NCI-H2029 (cell line): ENCODE measurements at places on chromosomes 7 and 10.
A peak's percentile ranks its signal among the peaks of the same experiment; 100 is the strongest.

- no peak for DNase-seq
These were observed 670 bp upstream of the RBM33 start for GRCh38 chr7:155643804-155644177.

GRCh38 chr10:22894714-22895113 is 33.1 kb upstream of the ARMC3 start:
- no peak for DNase-seq

GRCh38 chr10:82817676-82818422 is 942.9 kb downstream of the NRG3 start:
- DNase-seq = no peak

GRCh38 chr7:127667017-127667670 is 15.2 kb downstream of the SND1 start:
- DNase-seq = no peak

GRCh38 chr7:80833289-80834268 is 85.3 kb downstream of the SEMA3C start:
- DNase-seq = no peak

DNA sequence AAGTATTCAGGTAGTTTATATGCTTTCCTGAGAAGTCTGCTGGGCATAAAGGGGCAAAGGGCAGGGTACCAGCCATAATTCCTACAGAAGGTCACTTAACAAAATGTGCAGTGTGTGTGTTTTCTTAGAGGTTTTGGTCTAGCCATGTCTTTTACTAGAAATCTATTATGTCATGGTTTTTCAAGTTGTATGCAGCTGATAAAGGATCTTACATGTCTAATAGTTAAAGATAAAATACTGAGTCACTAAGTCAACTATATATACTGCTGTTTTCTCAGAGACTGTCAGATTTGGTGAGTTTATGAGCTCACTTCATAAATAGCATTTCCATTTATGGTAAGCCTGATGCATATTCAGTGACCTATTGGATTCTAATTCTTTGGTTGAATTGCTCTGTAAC is 7.7 kb downstream of the CASP2 start:
- no peak for DNase-seq

DNA sequence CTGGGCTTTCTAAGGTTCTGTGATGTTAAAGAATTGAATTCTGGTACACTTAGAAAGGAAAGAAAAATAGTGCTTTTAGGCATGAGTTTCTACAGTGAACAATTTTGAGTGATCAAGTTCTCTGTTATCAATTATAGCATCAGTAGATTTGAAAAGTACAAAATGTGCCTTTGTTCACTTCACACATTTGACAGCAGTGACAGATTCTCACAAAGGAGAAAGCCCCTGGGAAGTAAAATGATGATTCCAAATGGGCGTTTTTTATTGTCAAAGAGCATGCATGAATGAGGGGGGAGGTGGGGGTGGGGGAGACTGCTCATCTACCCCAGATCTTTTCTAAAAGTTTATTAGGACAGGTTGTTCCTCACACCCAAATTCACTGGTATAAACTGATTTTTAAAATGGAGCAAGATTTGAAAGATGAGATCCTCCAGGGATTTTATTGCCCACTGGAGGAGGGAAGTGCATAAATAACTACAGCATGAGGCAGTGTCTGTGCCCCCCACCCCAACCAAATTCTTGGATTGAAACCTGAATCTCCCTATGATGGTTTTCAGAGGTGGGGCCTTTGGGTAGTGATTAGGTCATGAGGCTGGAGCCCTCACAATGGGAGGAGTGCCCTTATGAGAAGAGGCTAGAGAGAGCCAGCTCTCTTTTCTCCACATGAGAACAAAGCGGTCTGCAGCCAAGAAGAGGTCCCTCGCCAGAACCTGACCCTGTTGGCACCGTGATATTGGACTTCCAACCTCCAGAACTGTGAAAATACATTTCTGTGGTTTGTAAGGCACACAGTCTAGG is 79.5 kb downstream of the AOAH start:
- DNase-seq = no peak

GRCh38 chr10:73905256-73906020 is 5.5 kb upstream of the PLAU start:
- DNase-seq = no peak

- DNase-seq = peak; percentile 21
These were observed 2.1 kb downstream of the KIF5B start for GRCh38 chr10:32054094-32054493.

DNA sequence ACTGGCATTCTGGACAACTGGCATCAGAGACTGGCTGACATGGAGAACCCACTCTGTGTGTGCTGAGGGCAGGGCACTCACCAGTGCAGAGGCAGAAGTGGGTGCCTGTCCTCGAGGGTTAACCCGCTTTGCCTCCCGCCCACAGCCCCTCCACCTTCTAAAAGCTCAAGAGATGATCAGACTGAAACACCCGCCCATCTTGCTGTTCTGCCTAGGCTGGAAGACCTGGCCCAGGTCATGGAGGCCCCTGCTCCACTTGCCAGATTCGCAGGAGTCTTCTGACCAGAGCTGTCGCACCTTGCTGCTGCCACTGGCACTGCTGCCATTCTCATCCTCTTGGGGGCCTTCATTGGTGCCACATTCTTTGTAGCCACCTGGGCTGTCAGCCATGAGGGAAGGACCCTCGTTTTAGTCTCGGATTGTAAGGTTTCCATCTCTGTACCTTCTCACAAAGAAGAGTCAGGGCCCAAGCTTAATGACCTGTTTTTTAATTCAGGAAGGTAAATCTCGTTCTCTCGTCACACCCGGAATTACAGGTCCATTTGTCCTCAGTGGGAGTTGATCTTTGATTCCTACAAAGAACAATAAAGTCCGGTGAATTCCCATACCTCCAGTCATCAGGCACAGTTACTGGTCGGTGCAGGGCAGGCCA is 1.9 kb downstream of the CYREN start:
- DNase-seq = no peak

- no peak for DNase-seq
These were observed 31.5 kb downstream of the MKRN1 start for GRCh38 chr7:140447841-140448240.

GRCh38 chr10:11403116-11403515 is 208.3 kb downstream of the USP6NL start:
- no peak for DNase-seq

DNA sequence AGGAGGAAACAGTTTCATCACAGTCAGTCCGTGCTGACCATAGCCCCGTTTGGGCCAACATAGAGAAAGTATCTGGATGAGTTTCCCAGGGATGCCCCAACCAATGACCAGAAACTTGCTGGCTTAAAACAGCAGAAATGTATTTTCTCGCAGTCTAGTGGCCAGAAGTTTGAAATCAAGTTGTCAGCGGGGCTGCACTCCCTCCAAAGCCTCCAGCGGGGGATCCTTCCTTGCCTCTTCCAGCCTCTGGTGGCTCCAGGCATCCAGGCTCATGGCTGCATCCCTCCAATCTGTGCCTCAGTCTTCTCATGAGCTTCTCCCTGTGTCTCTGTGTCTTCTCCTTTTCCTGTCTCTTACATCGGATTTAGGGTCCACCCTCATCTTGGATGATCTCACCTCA is 89.6 kb upstream of the CTBP2 start:
- DNase-seq = no peak

DNA sequence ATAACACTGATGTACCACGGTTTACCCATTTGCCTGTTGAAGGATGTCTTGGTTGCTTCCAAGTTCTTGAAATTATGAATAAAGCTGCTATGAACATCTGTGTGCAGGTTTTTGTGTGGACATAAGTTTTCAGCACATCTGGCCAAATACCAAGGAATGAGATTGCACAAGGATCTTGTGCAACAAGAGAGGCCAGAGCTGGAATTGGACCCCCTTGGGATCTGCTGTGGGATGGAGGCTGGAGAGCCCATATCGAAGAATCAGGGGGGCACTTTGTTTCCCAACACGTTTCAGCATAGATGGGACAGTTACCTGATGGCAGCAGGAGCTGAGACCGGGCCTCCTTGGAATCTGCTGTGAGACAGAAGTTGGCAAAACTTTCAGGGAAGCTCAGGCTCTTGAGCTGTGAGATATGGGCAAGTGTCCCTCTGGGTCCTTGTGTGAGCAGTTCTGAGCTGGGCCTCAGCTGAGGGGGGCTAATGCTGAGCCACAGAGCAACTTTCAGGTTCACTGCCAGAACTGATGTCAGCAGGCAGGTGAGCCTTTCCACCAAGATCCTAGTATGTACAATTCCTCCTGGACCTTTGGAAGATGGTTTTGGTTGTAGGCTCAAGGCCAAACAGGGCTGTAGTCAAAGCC is 115.2 kb upstream of the RAB18 start:
- no peak for DNase-seq

- no peak for DNase-seq
These were observed 4.2 kb downstream of the FAM53B start for GRCh38 chr10:124739986-124740368.

GRCh38 chr10:110864662-110865140 is 7.0 kb upstream of the PDCD4 start:
- DNase-seq = no peak

DNA sequence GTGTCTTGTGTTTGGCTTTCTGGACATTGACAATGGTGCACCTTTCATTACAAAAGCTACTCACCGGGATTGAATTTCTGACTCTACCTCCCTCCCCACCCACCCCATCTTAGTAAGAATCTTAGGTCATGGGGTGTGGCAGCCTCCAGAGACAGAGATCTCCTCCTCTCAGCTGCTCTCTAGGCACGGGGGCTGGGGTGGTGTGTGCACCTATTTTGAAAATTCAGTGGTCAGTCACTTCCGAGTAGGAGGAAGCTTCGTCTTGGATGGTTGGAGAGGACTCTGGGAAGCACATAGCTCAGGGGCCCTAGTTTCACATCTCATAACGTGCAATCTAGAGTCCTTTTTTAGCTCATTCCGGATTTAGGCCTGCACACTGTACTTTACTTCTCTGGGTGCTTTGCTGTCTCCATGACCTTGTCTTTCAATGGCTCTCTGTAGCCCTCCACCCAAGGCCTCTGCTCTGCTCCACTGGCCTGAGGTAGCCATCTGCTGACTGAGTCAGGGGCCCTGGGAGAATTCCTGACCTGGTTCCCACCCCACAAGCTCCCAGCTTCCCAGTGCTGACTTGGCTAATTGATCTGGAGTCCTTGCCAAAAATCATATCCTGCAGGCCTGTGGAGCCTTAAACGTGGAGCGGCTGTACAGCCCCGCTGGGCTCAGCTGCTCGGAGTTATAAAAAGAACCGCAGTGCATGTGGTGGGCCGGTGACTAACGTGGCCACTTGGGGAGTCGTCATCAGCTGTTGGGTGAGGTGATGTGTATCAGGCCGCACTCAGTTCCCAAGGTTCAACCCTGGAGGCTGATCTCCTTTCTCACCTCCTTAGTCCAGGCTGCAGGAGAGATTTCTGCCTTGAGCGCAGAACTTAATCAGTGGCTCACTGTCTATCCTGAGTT is 19.3 kb upstream of the ADAMTS14 start:
- no peak for DNase-seq

- DNase-seq = peak; percentile 89
These were observed 66.7 kb downstream of the ST7 start for GRCh38 chr7:117019786-117020590.

DNA sequence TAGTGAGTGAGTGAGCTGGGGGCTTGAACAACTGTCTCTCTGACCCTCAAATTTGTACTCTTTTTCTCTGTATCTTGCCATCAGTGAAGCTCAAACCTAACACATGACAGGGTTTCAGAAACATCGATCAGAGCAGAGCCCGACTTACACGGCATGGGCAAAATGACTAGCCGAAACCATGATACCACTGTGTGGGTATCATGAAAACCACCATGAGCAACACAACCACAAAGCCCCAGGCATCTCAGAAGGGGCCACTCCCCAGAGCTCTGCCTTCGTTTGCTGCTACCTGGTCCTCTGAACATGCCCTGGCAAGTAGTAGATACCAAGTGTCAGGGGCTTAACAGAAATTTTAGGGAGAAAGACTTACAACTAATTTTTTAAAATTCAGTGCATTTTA is 308.5 kb downstream of the WDR11 start:
- DNase-seq = no peak

DNA sequence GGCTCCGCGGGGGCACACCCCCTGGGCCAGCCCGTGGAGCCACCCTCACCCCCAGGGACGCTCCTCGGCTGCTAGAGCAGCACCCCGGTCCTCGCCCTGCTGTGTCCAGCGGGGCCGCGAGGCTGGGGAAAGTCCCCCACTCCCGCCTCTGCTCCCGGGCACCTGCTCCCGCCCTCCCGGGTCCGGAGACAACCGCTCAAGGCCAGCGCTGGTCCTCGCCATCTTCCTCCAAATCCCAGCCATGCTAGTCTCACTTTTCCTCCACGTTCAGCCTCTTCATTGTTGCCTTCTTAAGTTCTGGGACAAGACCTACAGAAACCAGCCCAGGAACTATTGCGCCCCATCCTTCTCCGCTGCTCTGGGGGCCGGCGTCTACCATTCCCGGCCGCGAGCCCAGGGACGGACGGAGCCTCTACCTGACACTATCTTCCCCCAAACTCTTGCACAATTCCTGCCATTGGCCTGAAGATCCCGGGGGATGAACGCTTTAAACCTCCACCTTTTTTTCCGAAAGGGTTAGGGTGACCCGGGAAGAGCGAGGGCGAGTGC is 4.8 kb upstream of the KCP start:
- no peak for DNase-seq
